ENCODE measurements at places on chromosomes 11 and 22.

DNA sequence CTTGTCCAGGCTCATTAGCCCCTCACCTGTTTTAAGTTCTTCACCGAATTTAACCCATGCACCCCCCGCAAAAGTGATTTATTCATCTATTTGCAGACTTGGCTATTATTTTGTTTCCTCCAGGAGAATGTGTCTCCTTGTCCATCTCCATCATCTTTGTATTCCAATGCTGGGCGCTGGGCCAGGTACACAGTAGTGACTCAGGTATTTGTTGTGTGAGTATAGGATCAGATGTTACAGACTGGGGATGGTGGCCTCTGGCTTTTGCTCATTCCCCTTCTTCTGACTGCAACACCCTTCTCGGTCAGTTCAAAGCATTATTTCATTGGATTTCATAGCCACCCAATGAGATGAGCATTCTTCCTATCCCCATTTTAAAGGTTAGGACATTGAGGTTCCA lies 408.2 kb downstream of the MN1 start:
- no peak for DNase-seq

DNA sequence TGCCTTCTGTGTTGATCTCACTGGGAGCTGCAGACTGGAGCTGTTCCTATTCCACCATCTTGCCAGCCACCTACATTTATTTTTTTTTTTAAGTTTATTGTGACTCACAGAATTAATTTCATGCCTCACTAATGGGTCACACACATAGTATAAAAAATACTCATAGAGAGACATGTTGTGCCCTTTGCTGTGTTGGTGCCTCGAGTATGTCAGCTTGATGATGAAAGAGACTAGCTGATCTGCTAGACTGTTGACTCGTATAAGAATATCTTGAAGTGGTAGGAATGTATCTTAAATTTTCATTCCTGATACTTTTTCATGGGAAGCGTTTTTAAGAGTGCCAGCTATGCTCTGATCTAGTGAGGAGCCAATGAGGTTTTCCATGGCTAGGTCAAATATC lies 28.6 kb upstream of the AMPD3 start:
- no peak for DNase-seq

GRCh38 chr22:41526830-41527799 lies 17.2 kb downstream of the POLR3H start:
- no peak for DNase-seq

DNA sequence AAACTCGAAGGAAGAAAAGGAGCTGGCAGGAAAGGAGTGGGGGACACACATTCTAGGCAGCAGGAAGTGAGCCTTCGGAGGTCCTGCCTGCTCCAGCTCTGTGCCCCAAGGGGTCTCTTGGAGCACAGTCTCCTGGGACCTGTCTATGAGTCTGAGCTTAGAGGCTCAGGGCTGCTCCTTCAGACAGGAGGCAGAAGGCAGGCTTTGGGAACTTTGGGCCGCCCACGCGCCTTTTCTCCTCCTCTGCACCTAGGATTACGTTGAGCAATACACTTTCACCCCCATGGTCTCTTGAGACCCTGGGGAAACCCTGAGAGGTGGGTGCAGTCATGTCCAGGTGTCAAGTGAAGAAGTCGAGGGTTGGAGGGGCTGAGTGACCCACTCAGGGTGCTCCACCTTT lies 965 bp downstream of the TCN2 start:
- no peak for DNase-seq

- DNase-seq = peak; percentile 38
Observed at GRCh38 chr11:8017071-8017470, 29.9 kb downstream of the EIF3F start.

DNA sequence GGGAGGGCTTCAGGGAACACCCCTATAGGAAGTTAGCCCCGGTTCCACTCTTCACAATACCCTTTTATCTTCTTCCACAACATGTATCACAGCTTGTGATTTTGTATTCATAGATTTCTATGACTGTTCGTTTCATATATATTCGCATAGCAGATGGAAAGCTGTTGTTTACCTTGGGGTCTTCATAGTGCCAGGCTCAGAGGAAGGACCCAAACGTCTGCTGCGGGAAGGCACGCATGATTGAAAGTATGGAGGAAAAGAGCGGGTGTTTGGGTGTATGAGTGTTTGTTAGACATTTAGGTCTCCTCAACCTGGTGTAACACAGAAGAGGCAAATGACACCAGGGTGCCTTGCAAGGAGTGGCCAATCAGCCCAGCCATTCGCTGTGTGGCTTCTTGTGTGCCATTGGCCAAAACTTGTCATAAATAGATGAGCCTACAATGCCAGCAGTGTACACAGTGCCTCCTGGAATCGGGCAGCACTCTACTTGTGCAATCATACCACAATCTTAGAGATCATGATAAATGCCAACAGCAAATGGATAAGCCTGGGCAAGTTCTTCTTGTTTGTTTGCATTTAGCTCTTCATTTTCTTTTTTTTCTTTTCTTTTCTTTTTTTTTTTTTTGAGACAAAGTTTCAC lies 10.9 kb upstream of the ADA2 start:
- DNase-seq = no peak

- DNase-seq = no peak
Observed at GRCh38 chr11:9153651-9154050, 62.3 kb upstream of the SCUBE2 start.

Measured in coronary artery (tissue), 2 donors.